Urinary bladder (tissue), 4 donors: ENCODE measurements at places on chromosomes 7 and 10. TPM values are rescaled to one million over a fixed set of nuclear protein-coding genes. Genes with fewer than 3 reads are reported as not detected.

Gene TEX47
- total RNA-seq: not detected

Gene OPN1SW
- total RNA-seq: not detected

Gene NPFFR1
- total RNA-seq: 0.05 TPM

Gene SDK1
- total RNA-seq: 15.1 TPM

Gene GNGT1
- 0.95 TPM for total RNA-seq

Gene FAM3C
- 108 TPM for total RNA-seq

Gene PRKAG2
- 37.9 TPM for total RNA-seq

Gene ZNF488
- total RNA-seq: 0.63 TPM

Gene OR2A12
- not detected for total RNA-seq

Gene CCSER2
- 75.4 TPM for total RNA-seq

Gene CASD1
- 79.7 TPM for total RNA-seq

Gene BMPER
- 18.9 TPM for total RNA-seq

Gene RELN
- total RNA-seq: 26.3 TPM

Gene SORCS1
- total RNA-seq: 14.8 TPM

Gene CLDN4
- 51.4 TPM for total RNA-seq

Gene CCDC3
- 22.5 TPM for total RNA-seq

Gene OR2A5
- not detected for total RNA-seq

Gene MSMB
- total RNA-seq: not detected

Gene GRID2IP
- total RNA-seq: 0.32 TPM

Gene SPACDR
- total RNA-seq: not detected

Gene SHH
- total RNA-seq: 13.8 TPM

Gene HOXA2
- total RNA-seq: 1.4 TPM

Gene VAX1
- not detected for total RNA-seq

Gene PTPN12
- 136 TPM for total RNA-seq

Gene PAPSS2
- 40.2 TPM for total RNA-seq

Gene MCMBP
- total RNA-seq: 60.9 TPM

Gene ICA1
- 32.8 TPM for total RNA-seq

Gene SLC26A5
- 1.6 TPM for total RNA-seq

Gene HTR5A
- not detected for total RNA-seq

Gene RAPGEF5
- 99.1 TPM for total RNA-seq

Gene UBE2H
- total RNA-seq: 86.3 TPM

Gene LRRTM3
- total RNA-seq: 0.85 TPM

Gene MET
- 24.3 TPM for total RNA-seq

Gene LIPN
- total RNA-seq: not detected

Gene SNCG
- total RNA-seq: 69.2 TPM

Gene CALML3
- not detected for total RNA-seq

Gene RNLS
- 6.3 TPM for total RNA-seq

Gene INTS15
- 11.6 TPM for total RNA-seq

Gene CUBN
- total RNA-seq: 6.1 TPM

Gene RADIL
- 4.9 TPM for total RNA-seq

Gene ITPRID1
- not detected for total RNA-seq

Gene WDR86
- total RNA-seq: 6.8 TPM

Gene PRKAR2B
- 60.1 TPM for total RNA-seq

Gene CYP3A7
- 0.21 TPM for total RNA-seq

Gene FAM180A
- 0.63 TPM for total RNA-seq

Gene FEZF1
- not detected for total RNA-seq

Gene NOD1
- total RNA-seq: 14.9 TPM

Gene LIPM
- not detected for total RNA-seq
